Epithelial cell of proximal tubule (primary cell): ENCODE measurements at places on chromosomes 12 and 14.

- no peak for DNase-seq
Observed at GRCh38 chr12:30830751-30831150, 76.0 kb upstream of the CAPRIN2 start.

- no peak for DNase-seq
Observed at GRCh38 chr12:112309797-112310196, 72.4 kb downstream of the HECTD4 start.

DNA sequence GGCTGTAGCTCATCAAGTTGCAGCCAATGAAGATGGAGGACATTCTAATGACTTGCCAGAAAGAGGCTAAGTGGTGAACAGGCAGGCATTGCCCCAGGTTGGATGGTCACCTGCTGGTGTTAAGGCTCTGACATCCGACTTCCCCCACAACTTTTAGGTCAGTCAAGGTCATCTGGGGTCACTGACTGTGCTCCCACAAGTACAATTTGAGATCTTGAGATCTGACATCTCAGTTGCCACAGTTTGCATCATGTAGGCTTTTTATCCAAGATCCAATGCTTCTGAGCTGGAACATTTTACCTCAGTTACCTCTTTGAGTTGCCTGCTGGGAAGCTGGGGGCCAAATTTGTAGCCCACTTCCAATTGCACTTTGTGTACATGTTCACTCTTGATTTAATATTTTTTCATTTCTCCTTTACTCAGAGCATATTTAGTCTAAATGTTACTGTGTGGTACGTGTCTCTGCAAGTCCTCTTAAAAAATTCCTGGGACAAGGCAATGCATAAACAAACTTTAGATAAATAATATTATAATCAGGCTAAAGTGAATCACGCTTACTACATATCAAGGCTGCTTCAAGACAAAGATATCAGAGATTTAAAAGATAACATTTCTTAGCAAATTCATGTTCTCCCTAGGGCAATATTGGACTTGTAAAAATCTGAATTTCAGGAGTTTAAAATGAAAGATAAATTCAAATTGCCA is 61.4 kb downstream of the SEL1L start:
- no peak for DNase-seq

DNA sequence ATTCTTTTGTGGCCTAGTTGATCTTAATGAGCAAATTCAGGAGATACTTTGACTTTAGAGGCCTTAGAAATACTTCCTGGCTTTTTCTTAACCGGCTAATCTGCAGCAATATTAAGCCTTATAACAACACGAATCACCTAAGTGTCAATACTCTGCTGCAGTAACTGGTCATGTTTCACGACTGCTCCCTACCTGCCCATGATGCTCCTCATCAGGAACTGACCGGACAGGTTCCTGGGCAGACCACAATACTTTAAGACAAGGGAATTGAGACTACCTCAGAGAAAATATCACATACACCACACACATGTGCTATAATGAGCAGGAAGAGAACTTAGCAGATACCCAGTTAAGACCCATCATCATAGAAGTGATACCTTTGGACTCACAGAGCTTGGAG is 211.9 kb upstream of the BMP4 start:
- no peak for DNase-seq

DNA sequence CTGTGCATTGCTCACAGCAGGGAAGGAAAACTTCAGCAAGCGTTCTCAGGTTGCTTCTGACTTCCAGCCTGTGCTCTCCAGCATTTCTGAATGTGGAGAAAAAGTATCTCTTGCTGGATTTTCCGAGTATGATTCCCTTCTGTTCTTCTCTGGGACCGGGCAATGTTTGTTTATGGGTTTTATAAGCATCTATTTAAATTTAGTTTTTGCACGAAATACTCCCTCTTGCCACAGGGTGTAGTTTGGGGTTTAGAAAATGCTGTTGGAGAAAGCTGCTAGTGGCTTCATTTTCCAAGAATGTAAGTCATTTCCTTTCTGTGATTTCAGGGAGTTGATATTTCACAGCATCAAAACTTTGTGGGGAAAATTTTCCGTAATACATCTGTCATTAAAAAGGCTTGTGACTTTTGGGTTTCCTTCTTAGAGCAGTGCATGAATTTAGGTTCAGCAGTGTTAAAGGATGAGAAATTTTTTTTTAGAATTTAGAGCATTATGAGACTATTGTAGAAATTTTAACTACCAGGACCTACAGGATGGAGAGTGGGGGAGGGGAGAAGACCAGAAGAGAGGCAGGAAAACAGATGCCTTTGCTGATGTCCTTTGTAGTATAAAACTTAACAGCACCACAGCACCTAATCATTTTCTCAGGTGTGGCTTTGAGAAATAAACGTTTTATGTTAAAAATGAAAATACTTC is 1.5 kb downstream of the FRMD6 start:
- peak; percentile 56 for DNase-seq

DNA sequence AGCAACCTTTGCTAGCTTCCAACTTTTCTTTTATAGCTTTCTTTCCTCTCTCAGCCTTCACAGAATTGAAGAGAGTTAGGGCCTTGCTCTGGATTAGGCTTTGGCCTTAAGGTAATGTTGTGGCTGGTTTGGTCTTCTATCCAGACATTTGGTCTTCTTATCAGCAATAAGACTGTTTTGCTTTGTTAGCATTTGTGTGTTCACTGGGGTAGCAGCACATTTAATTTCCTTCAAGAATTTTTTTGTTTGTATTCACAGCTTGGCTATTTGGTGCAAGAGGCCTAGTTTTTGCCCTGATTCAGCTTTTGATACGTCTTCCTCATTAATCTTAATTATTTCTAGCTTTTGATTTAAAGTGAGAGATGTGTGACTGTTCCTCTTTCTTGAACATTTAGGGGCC is 130.8 kb downstream of the RAD51B start:
- DNase-seq: no peak

- no peak for DNase-seq
Observed at GRCh38 chr14:94217116-94217515, 43.0 kb downstream of the PPP4R4 start.

- DNase-seq: no peak
Observed at GRCh38 chr12:69834576-69834975, 9.5 kb downstream of the MYRFL start.

GRCh38 chr12:989751-990660 is 1.0 kb upstream of the ERC1 start:
- no peak for DNase-seq

DNA sequence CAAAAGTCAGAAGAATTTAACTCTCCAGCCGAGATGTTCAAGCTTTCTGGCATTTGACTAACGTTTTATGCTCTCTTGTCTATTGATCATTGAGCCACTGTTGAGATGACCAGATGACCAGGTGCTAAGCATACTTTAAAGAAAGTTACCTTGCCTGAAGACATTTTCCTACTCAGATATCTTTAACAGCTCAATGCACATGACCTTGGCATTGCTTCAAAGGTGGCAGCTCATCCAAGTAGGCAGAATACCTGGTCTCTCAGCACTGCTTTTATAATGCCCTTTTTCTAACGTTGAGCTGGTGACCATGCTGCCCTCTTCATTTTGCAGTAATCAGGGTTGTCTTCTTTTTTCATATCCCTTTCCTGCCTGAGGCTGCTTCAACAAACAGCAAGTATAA is 358.1 kb downstream of the RAD51B start:
- DNase-seq: no peak

GRCh38 chr12:72035625-72036024 is 97.0 kb downstream of the TPH2 start:
- DNase-seq: no peak

GRCh38 chr12:114729731-114730130 is 45.8 kb upstream of the TBX3 start:
- no peak for DNase-seq

DNA sequence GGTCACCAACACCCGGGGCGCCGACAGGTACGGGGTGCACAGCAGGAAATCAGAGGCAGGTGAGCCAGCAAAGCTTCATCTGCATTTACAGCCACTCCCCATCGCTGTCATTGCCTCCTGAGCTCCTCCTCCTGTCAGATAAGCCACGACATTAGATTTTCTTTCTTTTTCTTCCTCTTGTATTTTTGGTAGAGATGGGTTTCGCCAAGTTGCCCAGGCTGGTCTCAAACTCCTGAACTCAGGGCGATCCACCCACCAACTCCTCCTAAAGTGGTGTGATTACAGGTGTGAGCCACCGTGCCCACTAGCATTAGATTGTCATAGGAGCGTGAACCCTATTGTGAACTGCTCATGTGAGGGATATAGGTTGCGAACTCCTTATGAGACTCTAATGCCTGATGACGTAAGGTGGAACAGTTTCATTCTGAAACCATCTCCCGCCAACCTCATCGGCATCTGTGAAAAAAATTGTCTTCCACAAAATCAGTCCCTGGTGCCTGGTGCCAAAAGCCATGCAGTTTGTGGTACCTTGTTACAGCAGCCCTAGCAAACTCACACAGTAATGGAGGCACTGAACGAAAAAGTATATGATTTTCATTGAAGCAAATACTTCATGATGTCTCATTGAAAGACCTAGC is 1.5 kb downstream of the STYK1 start:
- DNase-seq: no peak

GRCh38 chr12:97292588-97292987 is 170.0 kb upstream of the RMST start:
- DNase-seq: no peak

GRCh38 chr12:102300824-102301461 is 103.3 kb upstream of the PMCH start:
- DNase-seq: peak; percentile 31

- DNase-seq: no peak
Observed at GRCh38 chr12:66002812-66003211, 127.7 kb downstream of the LLPH start.

DNA sequence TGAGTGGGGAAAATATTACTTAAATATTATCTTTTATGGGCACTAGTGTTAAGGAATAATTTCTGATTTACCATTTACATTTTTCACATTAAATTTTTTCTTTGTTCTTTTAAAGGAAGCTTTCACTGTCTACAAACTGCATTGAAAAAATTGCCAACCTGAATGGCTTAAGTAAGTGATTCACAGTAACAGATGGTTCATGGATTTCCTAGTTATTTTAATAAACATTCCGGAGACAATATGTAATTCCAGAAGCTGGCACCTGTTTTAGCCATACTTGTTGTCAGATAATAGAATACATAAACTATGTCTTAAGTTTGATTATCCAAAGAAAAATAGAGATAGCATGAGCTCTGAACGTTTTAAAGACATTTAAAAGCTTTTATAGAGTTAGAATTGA is 17.1 kb downstream of the DNAL1 start:
- no peak for DNase-seq

DNA sequence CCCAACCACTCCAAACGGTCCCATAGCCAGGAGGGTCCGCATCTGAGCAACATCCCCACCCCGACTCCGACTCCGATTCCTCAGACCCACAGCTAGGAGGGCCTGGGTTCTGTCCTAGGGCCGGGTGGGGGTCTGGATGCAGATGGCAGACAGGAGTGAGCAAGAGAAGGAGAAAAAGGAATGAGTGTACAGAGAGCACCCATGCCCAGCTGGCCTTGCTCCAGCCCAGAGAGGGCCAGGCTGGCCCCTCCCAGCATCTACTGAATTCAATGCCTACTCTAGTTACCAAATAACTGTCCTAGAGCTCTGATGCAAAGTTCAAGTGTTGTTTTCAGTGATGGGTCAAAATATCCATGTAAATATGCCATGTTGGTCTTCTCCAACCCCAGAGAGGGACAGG is 40.8 kb downstream of the VDR start:
- DNase-seq: no peak

DNA sequence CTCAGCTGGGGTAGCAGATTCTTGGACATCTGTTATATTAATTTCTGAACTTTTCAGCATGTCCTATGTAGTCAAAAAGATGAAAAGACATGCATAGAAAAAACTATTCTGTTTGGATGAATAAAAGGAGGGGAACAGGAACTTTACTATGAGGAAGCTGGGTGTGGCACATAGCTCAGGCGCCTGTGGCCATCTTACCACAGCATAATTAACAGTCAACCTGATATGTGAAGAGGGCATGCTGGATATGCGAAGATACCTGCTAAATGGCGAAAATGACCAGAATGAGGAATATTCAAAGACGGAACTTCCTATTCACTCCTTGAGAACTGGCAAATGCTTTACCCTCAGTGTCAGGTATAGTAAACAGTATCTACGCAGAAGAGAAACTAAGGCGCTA is 18.4 kb downstream of the SETD3 start:
- DNase-seq: no peak

- DNase-seq: peak; percentile 99
Observed at GRCh38 chr12:115341442-115341841, 657.5 kb upstream of the TBX3 start.

- DNase-seq: no peak
Observed at GRCh38 chr14:21047378-21047781, 5.2 kb downstream of the RNASE7 start.

DNA sequence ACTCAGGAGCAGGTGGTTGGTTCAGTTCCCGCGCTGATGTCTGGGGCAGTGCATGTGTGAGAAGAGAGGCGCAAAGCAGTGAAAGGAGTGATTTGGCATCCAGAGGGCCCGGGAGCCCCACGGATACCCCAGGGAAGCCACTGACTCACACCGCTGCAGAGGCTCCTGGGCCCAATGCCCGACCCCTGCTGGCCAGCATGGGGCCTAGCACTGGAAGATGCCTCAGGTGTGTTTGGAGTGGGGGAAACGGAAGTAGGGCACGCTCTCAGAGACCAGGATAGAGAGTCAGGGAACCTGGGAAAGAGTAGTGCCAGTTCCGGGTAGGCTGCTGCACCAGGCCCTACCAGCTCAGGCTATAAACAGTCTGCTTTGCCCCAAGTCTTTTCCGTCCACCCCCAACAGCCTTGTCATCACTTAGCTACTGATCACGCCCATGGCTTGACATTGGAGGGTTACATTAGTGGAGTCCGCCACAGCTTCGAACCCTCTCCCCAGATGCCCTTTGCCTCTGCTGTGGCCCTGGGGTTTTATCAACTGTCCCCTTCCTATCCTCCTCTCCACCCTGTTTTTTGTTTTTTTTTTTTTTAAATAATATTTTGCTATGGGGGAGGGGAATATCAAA is 9.5 kb upstream of the CSAD start:
- DNase-seq: no peak

- peak; percentile 69 for DNase-seq
Observed at GRCh38 chr14:56065621-56066290, 52.5 kb upstream of the PELI2 start.

DNA sequence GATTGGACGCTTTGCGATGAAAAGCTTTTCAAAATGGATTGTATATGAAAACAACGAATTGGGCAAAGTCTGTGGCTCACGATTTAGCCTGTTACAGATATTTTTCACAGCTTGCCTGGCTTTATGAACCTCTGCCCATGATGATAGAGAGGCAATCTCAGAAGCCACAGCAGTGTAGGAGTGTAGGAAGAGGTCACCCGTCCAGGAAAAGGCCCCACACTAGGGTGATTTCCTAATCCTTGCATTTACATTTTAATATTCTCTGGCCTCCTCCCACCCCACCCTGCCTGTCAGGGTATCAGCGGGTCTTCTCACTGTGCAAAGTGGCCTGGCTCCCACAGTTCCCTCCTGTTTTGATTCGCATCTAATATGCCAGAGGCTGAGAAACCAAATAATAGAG is 81.8 kb upstream of the FOXN3 start:
- DNase-seq: no peak

GRCh38 chr12:53937596-53938325 is 870 bp upstream of the HOXC13 start:
- DNase-seq: no peak

GRCh38 chr14:57560681-57561080 is 67.0 kb upstream of the CCDC198 start:
- no peak for DNase-seq
